ENCODE measurements at places on chromosomes 12 and 14.
A peak's percentile ranks its signal among the peaks of the same experiment; 100 is the strongest.

DNA sequence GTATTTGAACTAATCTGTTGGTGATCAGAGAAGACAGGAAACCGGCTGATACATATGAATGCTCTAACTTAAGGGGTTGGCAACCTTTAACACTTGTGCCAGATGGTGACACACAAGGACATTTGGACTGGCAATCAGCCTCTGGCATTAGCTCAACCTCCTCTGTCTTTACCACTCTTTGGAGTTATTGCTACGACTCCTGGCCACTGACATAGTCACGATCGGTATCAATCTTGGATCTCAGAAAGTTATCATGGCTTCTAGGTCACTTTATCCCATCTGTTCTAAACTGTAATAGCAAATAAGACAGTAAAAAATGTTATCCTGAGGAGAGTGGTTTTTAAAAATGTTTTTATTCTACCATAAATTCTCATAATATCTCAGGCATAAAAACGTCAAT lies 575.2 kb upstream of the MDGA2 start:
- DNase-seq = no peak

- no peak for DNase-seq
Observed at GRCh38 chr12:28443337-28443736, 253.1 kb downstream of the CCDC91 start.

DNA sequence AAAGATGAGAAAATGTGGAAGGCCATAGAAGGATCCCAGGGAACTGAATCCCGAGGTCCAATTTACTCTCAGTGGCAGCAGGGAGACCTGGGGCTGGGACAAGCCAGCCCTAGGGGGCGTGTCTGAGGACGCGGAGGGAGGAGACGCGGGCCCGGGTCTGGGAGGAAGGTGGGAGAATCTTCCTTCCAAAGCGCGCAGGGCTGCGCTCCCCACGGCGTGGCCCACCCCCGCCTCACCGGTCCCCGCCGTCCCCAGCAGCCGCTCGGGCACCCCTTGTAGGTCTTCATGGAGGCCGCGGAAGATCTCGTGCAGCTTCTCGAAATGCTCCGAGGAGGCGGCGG lies 323 bp downstream of the VTI1B start:
- DNase-seq = peak; percentile 79

GRCh38 chr14:53608369-53608768 lies 348.3 kb downstream of the BMP4 start:
- no peak for DNase-seq

GRCh38 chr12:128557231-128557630 lies 266.5 kb downstream of the SLC15A4 start:
- no peak for DNase-seq

DNA sequence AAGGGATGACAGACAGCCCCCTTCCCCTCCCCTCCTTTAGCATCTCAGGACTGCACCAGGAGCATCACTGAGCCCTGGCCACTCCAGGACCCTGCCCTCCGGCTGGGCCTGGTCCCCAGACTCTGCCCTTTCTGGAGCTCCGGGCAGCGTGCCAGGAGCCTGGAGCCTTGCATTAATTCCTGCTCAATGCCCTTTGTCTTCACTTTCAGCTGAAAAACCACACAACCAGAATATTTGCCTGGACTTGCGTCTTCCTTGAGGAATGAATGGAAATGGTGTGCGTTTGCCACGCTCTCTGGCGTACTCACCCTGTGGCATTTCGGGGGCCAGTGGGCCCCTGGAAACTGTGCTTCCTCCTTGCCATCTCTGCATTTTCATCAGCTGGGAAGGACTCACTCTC lies 8.5 kb upstream of the RFLNA start:
- DNase-seq = no peak

DNA sequence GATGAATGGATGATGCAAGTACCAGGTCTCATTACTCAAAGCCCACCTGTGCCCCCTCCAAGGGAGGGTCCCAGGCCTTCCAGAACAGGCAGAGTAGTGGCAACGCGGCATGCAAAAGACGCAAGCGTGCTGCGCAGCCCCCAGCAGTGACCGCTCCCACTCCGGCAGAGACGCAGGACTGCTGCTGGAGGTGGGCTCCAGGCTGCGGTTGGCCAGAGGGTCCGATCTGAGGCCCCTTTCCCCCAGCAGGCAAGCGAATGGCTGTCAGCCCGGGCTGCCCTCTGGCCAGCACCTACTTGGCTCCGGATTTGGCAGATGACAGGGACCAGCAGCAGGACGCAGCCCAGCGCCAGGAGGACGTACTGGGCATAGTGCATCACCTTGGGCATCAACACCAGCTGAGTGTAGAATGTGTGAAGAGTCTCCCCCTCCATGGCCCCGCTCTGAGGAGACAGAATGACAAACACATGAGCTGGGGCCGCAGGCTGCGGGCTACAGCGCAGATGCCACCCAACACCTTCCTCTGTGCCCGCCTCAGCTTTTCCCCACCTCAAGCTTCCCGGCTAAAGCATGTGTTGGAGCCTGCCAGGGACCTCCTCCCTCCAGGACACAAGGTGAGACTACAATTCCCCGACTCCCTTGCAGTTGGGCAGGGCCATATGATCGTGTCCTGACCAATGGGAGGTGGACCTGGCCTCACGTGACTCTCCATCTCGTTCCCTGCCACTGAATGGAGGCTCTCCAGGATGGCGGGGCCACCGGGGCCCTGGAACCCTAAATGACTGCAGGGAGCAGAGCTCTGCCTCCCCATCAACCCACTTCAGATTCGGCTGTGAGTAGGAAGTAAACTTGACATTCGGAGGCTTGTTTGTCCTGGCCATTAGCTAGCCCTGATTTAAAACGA lies 77.4 kb downstream of the SCARB1 start:
- peak; percentile 82 for DNase-seq

DNA sequence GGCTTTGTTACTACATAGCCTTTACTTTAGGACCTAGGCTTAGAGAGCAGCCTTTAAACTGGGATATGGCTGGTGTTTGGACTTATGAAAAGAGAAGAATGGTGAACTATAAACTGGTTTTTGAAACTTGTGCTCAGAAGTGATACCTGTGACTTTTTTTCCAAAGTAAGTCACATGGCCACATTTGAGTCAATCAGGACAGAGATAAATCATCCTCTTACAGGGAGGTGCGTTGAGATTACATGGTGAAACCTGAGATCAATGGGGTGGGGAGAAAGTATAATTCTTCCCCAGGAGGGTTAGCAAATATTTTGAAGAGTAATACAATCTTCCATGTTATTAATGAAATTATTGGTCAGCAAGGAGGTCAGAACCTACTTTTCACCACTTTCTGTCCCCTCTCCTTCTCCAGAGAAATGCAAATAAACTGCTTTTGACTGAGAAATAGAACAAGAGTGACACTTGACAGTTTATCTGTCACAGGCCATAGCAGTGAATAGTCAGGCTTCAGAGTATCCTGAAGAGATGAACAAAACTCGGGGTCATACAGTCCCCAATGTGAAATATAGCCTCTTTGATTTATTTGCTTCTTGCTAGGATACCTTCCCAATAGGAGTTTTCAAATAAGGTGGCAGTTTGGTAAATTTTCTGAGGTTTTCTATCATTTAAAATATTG lies 11.1 kb upstream of the ZNF641 start:
- DNase-seq = no peak

DNA sequence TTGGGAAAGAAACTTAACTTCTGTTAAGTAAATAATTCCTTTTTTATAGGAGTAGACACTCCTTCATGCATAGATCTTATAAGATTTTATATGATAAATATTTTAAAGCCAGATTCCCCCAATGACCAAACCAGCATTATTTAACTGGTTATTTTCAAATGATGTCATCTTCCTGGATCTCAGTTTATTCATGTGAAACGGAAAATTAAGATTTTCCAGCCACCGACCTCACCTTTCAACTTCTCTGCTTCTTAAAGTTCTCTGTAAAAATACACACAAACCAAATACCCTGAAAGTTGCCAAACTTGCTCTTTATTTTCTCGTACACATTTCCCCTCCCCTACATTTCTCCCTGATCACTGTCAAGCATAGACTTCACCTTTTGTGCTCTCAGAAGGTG lies 364.2 kb downstream of the GALC start:
- DNase-seq = no peak

DNA sequence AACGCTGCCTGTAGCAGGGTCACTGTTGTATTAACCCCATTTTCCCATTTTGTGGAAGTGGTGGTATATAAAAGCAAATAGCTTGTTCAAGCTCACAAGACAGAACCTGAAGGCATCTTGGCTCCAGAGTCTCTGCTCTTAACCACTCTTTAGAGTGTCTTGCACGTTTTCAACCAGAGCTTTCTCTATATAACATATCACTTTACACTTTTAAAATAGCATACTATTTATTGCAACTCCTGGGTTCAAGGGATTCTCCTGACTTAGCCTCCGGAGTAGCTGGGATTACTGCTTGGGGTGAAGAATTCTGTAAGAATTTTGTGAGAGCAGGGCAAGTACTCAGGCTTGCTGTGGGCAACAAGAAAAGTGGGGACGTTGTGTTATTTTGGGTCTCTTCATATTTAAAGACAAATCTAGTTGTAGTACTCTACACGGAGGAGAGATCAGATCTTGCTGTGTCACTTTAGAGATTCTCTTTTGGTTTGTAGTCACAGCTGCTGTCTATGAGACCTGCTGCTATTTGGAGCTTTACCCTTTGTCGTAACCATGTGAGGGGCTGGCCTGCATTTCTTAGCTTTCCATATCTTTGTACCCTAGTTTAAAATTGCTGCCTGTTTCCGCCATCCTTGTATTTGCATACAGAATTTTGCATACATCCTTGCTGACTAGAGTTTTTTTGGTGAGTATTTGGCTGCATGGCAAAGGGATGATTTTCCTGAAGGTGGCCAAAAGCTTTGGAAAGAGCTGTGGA lies 40.7 kb downstream of the WDR20 start:
- DNase-seq = no peak

- no peak for DNase-seq
Observed at GRCh38 chr14:89292579-89293313, 124.3 kb downstream of the FOXN3 start.

GRCh38 chr12:39935839-39936238 lies 170.0 kb downstream of the SLC2A13 start:
- no peak for DNase-seq

DNA sequence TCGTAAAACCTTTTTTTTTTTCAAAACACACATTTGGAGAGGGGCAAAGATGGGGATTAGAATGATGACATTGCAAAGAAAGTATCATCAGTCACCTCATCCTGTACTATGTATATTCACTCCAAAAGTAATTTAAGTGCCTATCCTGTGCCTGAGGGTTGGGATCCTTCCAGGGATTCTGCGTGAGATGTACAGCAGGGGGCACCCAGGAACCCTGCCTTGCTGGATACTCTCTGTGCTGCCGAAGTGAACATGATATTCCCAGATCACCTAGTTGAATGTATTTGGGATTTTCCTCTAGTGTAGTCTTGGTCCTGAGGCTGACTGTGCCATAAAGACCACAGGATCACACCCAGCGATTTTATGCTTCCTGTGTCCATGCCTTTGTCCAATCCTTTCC lies 372.7 kb downstream of the IPO8 start:
- no peak for DNase-seq

DNA sequence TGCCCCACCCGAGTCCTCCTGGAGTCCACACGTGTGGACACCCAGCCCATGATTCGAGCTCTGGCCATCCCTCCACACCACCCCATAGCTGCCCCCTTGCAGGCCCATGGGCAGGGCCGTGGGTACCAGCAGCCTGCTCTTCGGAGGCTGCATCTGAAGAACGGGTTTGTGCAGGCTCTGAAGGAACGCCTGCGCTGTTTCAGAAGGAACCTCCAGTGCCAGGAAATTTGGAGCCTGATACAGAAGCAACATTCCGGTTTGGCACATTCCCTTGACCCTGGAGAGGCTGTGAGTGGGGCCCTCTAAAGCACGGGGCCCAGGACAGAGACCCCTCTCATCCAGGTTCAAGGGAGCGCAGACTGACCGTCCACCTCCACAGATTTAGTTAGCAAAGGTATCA lies 57.0 kb downstream of the ZNF664 start:
- DNase-seq = no peak

DNA sequence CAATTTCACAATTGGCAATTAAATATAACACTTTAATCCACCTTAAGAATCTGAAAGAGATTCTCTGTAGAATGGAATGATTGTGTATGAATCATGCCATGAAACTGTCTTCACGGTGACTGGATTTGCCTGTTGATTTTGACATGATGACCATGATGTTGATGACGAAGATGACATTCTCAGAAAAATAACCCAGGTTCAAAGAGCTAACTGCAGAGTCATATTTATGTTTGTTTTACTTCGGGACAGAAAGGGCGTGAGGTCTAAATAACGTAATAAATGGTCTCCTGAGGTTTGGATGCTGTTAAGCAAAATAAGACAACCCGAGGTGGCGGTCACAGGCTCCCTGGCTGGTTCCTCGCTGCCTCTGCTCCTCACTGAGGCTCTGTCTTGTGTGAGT lies 532.0 kb downstream of the TMEM121 start:
- DNase-seq = no peak

DNA sequence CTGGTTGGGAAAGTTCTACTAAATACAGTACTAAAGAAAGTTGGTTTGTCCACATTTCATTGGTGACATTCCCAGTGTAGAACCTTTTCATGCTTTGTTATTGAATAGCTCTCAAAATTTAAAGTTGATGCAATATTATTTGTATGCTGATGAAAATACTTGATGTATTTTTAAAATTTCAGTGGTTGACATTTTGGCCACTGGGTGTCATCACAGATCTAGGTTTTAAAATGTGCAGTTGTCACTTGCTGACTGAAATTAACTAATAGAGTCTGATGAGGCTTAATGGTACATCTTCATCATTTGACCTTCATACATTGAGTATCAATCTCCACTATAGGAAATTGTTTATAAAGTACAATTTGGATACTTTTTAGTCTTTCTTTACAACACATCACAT lies 37.1 kb downstream of the CMAS start:
- DNase-seq = no peak

DNA sequence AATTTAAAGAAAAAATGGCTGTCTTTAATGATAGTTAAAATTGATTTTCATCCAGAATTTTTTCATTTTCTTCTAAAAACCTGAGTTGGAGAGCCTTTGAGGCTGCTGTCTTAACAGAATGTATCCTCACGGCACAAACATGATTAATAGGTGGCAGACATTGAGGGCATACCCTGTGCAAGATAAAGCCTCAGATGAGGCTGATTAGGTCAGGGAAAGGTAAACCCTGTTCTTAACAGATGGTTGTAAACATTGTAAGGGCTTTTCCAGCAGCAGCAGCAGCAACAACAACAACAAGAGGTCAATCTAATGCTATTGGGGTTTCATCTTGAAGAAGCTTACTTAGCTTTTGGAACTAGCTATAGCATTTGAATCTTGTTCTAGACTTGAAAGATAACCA lies 17.4 kb downstream of the GNG2 start:
- no peak for DNase-seq

GRCh38 chr14:90445011-90445410 lies 48.2 kb downstream of the CALM1 start:
- DNase-seq = peak; percentile 49

DNA sequence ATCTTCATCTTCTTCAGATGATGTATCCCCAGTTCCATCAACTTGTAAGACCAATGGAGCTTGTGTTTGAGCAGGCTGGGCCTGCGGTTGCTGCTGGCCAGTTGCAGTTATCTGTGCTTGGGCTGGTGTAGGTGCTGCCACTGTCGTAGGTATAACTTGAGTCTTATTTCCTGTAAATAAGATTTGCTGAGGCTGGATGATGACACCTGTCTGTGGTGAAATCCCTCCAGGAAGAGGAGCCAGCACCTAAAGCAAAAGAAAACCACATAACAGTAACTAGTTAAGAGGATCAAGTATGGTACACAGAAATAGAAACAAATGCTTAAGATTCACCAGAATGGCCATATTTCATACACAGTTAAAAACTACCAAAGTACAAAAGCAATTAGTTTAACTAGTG lies 28.2 kb downstream of the GTF2A1 start:
- no peak for DNase-seq

Measured in ELF-1 (cell line).